ENCODE measurements at places on chromosomes 2 and 18.

DNA sequence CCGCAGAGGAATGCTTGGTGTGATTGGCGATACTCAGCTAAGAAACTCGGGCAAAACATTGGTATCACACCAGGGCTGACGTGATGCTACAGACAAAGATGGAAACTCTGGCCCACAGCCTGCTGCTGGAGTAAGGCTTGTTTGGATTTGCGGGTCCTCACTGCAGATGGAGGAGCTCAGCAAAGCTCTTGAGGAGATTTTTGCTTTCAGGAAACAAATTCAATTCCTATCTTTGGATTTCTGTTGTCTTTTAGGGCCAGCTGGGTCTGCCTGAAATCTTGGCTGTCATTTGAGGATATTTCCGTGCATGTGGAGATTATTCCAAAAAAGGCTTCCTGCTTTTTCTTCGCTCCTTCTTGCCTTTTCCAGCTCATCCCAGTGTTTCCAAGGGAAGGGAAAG lies 475.8 kb downstream of the TSN start:
- DNase-seq: no peak

DNA sequence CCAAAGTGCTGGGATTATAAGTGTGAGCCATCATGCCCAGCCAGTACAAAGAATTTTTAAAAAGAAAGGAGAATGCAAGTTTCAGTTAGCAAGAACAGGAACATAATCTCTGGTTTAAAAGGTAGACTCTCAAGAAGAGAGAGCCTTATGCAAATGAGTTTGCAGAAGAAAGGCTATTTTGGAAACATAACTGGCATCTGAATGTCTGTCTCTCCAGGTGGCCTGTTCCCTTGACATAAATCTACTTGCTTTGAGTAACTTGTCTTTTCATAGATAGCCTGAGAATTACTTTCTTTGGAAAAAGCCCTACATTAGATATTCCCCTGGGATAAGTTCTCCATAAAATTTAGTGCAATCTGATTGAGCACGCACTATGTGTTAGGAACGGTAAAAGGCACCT lies 109.6 kb downstream of the ICOS start:
- DNase-seq: no peak

- DNase-seq: no peak
Observed at GRCh38 chr2:230640540-230641011, 72.1 kb upstream of the CAB39 start.

DNA sequence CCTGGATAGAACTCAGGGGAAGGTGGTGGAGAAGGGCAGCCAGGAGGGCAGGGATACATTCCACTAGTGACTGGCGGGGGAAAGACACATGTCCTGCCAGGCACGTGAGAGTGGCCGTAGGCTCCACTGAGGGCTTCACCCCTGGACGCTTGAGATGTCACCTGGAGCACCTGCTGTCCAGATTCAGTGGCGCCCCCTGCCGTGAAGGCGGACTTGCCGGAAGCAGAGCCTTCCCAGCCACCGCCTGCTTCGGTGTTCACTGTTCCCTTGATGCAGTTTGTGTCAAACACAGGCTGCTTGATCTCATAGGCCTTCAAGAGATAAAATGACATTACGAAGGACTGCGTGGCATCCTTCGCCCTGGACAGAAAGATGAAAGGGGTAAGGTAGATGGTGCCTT lies 335.3 kb downstream of the ZNF521 start:
- DNase-seq: no peak

DNA sequence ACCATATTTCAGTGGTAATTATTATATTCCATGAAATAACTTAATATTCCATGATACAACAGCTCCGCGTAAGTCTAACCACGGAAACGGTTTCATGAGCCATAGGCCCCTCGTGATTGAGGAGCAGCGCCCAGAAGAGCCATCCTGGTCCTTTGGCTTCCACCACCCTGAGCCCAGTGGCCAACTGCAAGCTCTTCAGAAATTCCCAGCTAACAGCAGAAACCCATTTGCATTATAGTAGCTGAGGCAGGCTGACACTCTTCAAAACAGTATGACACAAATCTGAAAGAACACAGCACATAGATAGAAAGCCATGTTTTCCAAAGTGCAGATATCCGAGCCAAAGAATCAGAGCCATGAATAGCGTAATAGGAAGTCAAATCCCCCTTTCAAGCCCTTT lies 120.9 kb upstream of the NFATC1 start:
- DNase-seq: no peak

GRCh38 chr2:217683106-217683870 lies 319.5 kb downstream of the TNS1 start:
- no peak for DNase-seq

GRCh38 chr18:11148680-11149440 lies 509 bp downstream of the PIEZO2 start:
- DNase-seq: no peak

DNA sequence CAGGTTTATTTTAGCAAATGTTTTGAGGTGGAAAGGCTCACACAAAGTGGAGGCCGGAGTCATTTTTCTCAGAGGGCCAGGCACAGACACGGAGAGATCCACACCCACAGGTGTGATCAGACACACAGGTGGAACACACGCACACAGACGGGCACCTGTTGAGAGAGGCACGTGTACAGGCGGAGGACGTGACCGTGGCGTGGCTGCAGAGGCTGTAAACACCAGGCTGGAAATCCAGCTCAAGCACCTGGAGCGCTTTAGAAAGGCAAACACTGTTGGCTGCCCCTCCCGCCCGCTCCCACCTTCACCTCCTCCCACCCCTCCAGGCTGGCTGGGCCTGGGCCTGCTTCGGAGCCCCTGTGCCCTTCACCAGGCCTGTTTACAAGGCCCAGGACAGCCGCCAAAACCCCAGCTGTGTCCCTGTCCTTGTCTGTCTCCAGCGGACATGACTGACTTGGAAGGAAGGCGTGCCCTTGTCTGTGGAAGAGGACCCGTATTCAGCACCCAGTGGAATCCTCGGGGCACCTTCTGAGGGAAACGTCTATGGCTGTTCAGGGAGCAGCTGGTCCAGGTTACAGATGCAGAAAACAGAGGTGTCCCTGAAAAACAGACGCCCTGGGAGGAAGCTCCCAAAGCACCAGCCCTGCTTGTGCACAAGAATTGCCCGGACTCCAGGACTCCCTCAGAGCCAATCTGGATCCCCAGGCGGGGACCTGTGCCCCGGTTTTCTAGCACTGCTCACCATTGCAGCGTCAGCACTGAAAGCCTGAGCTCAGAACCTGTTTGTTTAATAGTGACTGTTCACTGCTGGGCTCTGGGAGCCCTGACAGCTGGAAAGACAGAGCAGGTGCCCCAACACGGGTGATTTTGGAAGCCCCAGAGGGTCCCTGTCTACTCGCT lies 134.3 kb upstream of the HAAO start:
- no peak for DNase-seq

GRCh38 chr2:129722306-129723019 lies 257.0 kb upstream of the RAB6C start:
- DNase-seq: no peak

DNA sequence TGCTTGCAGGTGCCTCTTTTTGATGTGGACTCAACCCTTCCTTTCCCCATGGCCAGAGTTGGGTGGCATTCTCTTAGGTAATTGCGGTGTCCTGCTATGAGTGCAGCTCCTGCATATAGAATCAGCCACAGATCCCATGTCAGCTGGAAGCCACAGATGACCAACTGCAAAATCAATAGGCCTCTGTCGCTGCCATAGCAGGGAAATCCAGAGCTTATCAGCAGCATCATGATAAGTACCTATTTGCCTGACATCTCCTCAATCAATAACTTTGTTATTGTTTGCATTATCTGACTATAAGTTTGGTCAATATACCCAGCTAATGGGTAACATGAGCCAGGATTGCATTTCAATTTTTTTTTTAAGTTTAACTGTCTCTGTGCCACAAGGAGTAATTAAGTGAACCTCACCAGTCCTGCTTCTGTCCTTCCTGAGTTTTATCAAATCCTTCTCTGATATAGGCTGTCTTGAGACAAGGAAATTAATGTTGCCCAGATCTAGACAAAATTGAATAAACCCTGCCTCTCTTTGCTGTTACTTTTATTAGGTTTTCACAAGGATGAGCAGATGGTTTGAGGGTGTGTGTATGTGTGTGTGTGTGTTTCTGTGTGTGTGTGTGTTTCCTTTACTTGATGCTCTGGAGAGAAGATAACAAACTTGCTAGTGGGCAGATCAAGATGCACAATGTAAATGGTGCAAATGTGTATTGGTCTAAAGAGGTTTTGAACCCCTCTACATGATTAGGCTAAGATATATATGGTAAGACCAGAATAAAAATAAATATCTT lies 59.6 kb upstream of the CREB1 start:
- DNase-seq: no peak

GRCh38 chr2:97831121-97831520 lies 117.7 kb downstream of the ZAP70 start:
- DNase-seq: no peak

DNA sequence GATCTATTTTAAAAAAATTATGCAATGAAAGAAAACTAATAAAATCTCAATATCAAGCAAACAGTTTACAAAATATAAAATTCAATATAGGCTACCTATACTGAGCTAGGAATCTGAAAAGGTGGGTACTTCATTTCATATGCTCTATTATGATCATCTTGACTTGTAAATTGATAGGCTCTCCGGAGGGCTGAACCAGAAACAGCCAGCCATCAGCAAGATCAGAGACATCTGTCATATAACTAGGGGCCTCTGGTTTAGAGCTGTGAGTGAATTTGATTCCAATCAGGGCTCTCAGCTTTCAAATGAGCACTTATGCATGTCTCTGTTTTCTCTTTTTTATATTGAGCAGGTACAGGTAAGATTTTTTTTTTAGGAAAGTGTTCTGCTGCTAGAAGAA lies 114.2 kb downstream of the SPHKAP start:
- DNase-seq: no peak

DNA sequence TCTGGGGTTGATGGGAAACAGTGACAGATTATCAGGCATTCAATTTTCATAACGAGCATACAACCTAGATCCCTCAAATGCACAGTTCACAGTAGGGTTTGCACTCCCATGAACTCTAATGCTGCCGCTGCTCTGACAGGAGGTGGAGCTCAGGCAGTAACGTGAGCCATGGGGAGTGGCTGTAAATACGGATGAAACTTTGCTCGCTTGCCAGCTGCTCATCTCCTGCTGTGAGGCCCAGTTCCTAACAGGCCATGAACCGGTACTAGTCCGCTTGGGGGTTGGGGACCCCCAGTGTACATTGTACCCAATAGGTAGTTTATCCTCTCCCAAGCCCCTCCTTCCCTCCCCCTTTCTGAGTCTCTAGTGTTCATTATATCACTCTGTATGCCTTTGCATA lies 94.6 kb downstream of the PTH2R start:
- no peak for DNase-seq

DNA sequence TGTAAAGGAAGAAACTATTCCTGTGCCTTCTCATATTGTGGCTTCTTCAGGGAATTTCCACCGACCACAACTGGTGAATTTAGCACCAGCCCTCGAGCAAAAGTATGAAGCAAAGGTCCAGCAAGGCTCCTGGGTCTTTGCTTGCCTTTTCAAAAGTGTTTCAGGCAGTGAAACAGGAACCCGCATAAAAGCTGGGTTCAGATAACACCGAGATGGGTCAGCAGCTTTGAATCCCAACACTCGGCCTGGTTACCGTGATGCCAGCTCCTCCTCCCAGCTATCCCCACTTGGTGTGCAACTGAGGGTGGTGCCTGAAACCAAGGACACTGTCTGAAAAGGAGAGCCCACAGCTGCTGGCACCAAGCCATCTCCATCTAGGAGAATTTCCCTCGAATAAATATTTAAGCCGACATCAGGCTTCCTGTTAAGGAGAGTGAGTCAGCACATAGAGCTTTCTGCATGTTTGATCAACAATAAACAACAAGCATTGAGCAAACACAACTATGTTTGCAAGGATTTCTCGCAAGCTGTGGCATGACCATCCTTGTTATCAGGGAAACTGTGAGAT lies 69.5 kb downstream of the ANTXR1 start:
- peak; percentile 66 for DNase-seq

- no peak for DNase-seq
Observed at GRCh38 chr2:170262806-170263205, 84.9 kb downstream of the MYO3B start.

GRCh38 chr18:7325126-7325430 lies 94.2 kb downstream of the LRRC30 start:
- no peak for DNase-seq

GRCh38 chr2:54364409-54364808 lies 91.7 kb upstream of the SPTBN1 start:
- no peak for DNase-seq

DNA sequence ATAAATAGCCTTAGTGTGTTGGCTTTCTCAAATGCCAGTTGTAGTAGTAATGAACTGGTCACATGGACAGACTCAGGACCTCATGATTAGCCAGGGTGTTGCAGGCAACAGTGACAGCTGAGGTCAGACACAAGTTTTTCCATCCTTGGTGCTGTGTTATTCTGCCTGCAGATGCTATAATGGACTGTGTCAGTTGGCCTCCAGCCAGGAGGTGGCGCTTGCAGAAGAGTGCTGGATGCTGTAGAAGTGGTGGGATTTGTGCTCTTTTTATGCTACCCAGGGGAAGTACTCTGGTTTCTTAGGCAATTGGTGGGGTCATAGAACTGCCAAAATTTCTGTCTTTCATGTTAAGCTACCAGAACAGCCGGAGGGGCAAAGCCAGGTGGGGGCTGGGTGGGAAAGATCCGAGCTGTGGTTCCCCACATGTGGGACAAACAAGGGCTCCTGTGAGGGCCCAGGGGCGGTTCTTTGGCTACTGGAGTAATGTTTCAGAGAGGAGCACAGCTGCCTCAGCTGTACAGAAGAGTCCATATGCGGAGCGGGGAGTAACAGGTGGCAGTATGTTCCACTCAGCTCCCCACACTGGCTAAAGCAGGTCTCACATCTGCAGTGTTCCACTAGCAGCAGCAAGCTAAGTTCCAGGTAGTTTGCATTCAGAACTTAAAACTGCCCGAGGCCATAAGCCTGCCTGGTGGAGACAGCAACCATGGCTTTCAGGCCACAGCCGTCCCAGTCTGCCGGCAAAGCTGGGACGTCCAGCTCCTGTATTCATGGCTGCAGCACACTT lies 104.4 kb downstream of the GULP1 start:
- no peak for DNase-seq

GRCh38 chr18:63905361-63905760 lies 2.4 kb upstream of the SERPINB10 start:
- DNase-seq: no peak

- DNase-seq: no peak
Observed at GRCh38 chr2:20496076-20496872, 49.4 kb downstream of the RHOB start.

DNA sequence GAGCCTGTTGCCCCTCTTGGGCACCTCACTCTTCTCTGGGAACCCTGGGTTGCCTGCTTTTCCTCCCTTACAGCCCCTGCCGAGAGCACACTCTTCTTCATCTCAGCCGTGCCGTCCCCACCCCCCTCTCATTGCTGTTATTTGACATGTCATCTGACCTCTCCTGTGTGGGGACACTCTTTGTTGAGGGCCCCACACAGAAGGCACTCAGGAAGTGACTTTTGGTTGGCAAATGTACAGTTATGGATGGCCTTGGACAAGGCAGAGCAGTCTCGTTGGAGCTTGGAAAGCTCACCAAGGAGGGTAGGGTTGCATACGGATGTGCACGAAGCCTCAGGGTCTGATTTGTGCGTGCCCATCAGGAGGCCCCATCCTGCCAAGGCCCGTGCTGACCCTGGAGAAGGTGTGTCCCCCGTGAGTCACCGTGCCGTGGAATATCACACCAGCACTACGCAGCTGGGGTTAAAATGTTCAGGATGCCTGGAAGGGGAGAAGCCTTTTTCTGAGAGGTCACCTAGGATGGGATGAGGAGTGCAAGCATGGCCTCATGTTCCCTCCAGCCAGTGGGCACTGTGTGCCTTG lies 93.9 kb downstream of the CTIF start:
- DNase-seq: no peak

GRCh38 chr2:158999458-158999857 lies 31.0 kb downstream of the TANC1 start:
- DNase-seq: no peak

Data from HFF-Myc (cell line).